ENCODE measurements at places on chromosomes 6 and 20. TPM values are rescaled to one million over a fixed set of nuclear protein-coding genes. Genes with fewer than 3 reads are reported as not detected.

Gene PPP1R3G
- total RNA-seq: 3.7 TPM

GRCh38 chr20:53850319-53850718 is 220.1 kb downstream of the BCAS1 start:
- H3K27me3 ChIP-seq: no peaks in the 10 kb centered on the region
- H3K4me3 ChIP-seq: no peak overlapping the region
- DNase-seq: no peak
- H3K4me1 ChIP-seq: no peaks in the 10 kb centered on the region

DNA sequence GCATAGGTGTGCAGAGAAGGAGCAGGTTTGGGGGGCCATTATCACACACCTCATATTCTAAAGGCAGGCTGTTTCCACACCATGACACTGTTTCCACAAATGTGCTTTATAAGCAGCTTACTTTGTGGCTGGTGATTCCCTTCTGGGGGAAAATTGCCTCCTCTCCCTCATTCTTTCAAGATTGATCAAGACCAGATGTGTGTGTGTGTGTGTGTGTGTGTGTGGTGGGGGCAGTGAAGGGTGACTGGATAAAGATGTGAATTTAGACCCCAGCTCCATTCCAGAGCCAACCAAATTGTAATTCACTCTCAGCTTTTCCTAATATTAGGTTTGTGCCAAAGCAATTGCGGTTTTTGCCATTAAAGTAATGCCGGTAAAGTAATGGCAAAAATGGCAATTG is 45.6 kb downstream of the EDN3 start:
- no peak overlapping the region for H3K27ac ChIP-seq
- H3K27me3 ChIP-seq: no peaks in the 10 kb centered on the region
- no peaks in the 10 kb centered on the region for H3K4me1 ChIP-seq
- DNase-seq: no peak
- no peak overlapping the region for H3K4me3 ChIP-seq
- H3K36me3 ChIP-seq: no peaks in the 10 kb centered on the region

DNA sequence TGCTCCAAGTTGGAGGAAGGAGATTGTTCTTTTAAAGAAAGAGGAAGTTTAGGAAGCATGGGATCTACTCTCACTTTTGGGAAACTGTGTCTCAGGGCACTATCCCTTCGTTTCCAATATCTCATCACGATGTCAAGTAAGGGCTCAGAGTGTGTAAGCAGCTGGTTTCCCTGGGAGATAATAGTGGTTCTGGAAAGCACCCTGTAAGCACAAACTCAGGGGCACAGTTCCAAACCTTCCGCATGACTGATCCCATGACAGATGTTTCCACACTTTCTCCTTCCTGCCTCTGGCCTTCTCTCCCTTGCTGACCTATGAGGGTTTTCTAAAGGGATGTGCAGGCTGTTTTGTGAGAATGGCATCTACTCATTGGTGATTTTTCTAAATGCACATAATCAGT is 33.9 kb downstream of the ADTRP start:
- H3K4me3 ChIP-seq: no peak overlapping the region
- no peaks in the 10 kb centered on the region for H3K27me3 ChIP-seq
- H3K27ac ChIP-seq: peak overlapping the region; percentile 49
- DNase-seq: peak; percentile 29
- H3K36me3 ChIP-seq: no peaks in the 10 kb centered on the region

Gene RNASET2
- total RNA-seq: 73.9 TPM

DNA sequence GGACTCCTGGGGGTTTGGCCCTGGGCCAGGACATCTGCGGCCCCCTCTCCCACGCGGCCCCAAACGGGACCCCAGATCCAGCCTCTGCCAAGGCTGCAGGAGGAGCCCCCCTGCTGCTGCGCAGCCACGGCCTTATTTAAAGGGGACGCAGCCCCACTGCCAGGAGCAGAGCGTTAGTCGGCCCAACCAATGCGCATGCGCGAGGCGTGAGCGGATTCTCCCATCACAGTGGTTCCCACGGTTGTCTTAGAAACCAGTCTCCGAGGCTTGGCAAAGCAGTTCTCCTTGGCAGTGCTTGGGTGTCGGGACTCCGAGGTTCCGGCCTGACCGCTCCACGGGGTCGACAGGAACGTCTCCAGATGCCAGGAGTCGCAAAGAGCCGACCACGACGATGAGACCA is 288.3 kb upstream of the ZNF337 start:
- H3K36me3 ChIP-seq: no peaks in the 10 kb centered on the region
- DNase-seq: no peak
- peak overlapping the region; percentile 71 for H3K4me3 ChIP-seq

Gene KCNS1
- total RNA-seq: not detected

Gene MYLK2
- total RNA-seq: not detected

Gene SNPH
- 14.6 TPM for total RNA-seq
